ENCODE measurements at places on chromosomes 11 and 22.

GRCh38 chr22:40560551-40560950, 76.0 kb downstream of the MRTFA start:
- DNase-seq: no peak

DNA sequence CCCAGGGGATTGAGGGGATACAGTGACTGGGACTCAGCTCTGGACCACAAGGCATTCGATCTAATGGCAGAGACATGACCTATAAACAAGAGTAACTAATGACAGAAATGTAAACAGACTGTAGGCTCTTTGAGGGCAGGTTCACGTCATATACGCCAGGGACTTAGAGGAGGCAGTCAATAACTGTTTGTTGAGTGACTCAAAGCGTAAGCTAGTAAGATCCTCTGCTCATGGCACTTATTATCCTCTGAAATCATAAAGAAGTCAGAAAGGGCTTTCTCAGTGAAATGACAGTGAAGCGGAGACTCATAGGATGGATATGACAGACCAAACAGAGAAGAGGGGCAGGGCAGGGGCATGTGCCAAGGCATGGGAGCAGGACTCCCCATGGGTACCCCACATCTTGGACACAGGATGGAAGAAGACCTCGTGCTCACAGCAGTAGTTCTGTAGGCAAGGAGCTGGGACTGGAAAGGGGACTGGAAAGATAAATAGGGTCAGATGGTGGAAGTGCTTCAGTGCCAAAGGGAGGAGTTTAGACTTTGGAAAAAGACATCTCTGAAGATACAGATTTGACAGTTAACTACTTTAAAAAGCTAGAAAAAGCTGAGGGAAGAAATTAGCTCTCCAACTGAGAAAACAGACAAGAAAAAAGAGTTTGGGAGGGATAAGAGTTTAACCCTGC, 72.7 kb downstream of the SLC1A2 start:
- no peak for DNase-seq

DNA sequence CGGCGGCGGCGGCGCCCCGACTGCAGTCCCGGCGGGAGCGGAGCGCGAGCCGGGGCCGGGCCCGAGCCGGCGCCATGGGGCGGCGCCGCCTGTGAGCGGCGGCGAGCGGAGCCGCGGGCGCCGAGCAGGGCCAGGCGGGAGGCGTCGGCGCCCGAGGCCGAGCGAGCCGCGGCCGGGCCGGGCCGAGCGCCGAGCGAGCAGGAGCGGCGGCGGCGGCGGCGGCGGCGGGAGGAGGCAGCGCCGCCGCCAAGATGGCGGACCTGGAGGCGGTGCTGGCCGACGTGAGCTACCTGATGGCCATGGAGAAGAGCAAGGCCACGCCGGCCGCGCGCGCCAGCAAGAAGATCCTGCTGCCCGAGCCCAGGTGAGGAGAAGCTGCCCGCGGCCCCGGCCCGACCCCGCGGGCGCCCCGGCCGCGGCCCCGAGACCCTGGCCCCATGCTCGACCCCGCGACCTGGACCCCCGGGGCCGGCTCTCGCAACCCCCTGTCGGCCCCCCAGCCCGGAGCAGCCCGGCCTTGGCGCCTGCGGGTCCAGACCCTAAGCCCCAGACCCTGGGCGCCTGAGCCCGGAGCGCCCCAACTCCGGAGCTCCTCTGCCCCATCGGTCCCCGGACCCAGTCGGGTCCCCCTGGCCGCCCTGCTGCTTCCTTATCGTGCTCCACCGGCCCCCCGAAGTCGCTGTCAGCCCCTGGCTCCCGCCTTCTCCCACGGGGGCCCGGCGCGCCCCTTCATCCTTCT, at the start of gene GRK2:
Gene GRK2, plus strand, starts transcription at position 25 of the 739 bp plus-strand sequence. Its CDS starts 227 bp downstream, at position 252.
- no peak for DNase-seq

DNA sequence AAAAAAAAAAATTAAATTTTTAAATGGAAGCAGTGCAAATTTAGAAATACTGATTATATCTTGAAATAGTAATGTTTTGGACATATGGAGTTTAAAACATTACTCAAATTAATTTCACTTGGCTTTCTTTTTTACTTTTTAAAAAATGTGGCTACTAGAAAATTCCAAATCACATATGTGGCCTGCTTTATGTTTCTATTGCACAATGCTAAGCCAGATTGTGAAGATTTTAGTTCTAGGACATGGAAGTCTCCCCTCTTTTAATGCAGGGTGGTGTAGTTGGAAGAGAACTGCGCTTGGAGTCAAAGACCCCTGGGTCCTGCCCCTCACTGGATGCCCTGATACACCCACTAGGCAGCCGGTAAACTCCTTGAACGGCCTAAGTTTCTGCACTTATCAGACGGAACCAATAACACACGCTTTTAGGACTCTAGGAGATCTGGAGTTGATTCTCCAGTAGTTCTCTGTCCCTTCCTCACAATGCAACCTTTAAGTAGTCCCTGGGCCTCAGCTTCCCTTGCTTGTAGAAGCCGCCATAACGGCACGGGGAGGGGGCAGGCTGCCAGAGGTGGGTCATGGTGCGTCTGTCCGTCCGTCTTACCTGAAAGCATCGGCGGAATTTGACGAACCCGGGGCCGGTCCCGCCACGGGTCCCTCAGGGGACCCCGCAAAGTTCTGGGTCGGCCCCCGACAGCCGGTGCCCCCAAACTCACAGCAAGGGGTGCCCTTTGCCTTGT, 505 bp downstream of the FAM227A start:
- no peak for DNase-seq

GRCh38 chr11:121368364-121369240, 76.0 kb downstream of the SC5D start:
- DNase-seq: no peak

DNA sequence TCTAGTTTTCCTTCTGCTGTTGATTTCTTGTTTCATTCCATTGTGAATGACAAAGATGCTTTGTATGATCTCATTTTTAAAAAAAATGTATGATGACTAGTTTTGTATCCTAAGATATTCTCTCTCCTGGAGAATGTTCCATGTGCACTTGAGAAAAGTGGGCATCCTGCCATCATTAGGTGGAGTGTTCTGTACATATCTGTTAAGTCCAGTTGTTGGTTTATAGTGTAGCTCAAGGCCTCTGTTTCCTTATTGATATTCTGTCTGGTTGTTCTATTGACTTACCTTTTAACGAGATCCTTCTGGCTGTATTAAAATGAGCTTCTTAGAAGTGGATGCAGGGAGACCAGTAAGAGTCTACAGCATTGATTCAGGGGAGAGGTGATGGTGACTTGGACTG, 35.2 kb downstream of the SGSM1 start:
- no peak for DNase-seq

DNA sequence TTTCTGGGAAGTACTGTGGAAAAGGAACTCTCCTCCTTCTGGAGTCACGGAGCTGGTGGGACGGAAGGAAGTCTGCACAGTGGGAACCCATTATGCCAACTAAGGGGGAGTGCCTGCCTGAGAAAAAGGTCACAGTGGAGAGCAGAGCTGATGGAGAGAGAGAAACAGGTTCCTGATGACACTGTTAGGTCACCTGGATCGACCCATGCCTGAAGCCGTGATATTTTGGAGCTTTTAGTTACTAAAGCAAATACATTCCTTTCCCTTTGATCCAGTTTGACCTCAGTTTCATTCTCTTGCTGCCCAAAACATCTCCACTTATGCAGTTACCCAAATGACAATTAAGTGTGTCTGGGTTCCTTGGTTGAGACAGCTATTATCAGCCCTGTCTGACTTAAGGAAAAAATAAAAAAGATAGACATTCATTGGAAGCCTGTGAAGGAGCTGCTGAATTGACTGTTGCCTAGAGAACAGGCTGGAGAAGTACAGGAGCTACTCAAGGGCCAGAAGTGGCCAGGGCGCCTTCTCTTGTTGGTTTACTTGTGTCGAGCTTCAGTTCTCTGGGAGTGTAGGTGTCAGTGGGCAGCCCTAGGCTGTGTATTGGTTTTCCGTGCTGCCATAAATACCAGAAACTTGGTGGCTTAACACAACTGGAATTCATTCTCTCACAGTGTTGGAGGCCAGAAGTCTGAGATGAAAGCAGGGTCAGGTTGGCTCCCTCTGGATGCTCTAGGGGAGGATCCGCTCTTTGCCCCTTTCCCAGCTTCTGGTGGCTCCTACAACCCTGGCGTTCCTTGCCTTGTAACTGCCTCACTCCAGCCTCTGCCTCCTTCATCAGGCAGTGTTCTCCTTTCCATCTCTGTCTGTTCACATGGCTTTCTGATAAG, 13.6 kb downstream of the MRGPRD start:
- DNase-seq: no peak

- DNase-seq: no peak
Measured at GRCh38 chr11:27012234-27012921, 18.5 kb downstream of the FIBIN start.

- no peak for DNase-seq
Measured at GRCh38 chr11:40183073-40184064, 1276.1 kb downstream of the LRRC4C start.

DNA sequence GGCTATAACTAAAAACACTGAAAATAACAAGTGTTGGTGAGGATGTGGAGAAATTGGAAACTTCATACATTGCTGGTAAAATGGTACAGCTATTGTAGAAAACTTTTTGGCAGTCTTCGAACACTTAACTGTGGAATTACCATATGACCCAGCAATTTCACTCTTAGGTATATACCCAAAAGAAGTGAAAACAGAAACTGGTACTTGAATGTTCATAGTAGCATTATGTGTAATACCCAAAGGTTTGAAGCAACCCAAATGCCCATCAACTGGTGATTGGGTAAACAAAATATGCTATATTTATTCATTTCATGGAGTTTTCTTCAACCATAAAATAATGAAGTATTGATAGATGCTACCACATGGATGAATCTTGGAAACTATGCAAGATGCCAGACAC, 40.8 kb upstream of the FTH1 start:
- no peak for DNase-seq

DNA sequence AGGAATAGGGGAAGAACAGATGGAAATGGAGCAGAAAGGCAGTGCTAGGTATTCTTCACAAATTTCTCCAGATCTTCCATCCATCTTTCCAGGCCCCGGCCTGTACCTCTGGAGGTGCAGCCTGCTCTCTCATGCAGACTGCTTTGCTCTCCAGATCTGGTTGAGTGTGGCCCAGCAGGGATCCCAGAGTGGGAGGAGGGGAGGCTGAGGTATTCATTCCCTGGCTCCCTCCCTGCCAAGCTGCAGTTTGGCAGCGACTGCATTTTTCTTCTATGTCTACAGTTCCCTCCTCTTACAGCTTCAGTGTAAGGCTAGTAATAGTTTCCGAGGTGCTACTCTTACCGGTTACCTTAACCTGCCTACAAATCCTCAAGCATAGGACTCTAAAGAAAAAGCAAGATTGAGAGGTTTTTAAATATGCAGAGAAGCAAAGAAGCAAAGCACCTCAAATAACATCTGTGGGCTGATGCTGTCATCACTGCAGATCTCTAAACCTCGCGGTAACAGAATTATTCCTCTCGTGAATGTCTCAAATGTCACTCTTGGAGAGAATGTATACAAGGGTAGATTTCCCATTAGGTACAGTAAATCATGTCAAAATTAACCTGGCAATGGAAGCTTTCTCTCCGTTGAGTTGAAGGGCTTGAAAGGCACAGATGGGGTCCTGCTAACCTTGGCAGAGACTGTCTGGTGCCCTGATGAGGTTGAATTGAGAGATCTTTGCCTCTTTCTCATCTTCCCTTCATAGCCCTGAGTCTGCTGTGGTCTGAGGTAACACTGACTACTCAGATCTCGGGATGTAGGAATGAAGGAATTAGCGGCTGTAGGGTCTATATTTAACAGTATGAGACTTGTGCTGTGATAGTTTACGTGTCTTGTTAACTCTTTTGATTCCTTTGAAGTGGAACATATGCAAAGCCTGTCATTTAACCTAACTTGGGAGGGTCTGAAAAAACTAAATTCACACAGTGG, 297.9 kb upstream of the C11orf87 start:
- DNase-seq: no peak

- DNase-seq: no peak
Measured at GRCh38 chr22:42324990-42325710, 54.7 kb upstream of the TCF20 start.

GRCh38 chr11:8069771-8070170, 11.2 kb upstream of the TUB start:
- no peak for DNase-seq

DNA sequence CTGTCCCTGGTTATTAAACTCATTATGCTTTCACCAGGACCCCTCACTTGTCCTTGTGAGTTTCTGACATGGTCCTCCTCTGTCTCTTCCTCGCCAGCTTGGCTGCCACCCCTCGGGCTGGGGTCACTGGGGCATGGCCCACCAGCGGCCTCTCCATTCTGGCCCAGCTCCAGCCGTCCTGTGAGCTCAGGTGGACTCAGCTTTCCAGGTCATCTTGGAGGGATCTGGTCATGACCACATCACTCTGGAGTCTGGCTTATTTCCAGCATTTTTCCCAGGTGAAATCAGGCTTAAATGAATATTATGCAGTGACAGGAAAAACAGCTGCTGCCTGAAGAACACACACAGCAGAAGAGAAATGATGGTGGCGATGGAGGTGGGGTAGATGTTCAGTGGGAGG, 224.5 kb downstream of the ADAMTS15 start:
- DNase-seq: no peak

GRCh38 chr11:43937434-43938411, 4.7 kb upstream of the C11orf96 start:
- no peak for DNase-seq

DNA sequence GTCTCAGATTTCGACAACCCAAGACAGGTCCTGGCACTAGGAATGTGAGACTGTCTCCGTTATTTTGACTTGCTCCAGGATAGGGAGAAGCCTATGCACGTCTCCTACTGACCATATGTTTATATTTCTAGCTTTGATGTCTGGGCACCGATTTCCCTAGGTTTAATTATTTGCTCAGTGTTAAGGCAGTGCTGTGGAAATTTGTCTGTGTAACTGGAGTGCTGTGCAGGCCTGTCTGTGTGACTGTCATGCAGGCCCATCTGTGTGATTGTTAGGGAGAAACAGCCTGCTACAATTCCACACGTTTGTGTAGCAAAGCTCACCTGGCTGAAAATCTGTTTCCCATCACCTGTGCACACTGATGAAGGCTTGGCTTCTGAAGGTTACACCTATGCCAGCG, 29.6 kb upstream of the HSPA8 start:
- DNase-seq: no peak

- no peak for DNase-seq
Measured at GRCh38 chr22:22929381-22930221, 42.0 kb downstream of the IGLL5 start.

DNA sequence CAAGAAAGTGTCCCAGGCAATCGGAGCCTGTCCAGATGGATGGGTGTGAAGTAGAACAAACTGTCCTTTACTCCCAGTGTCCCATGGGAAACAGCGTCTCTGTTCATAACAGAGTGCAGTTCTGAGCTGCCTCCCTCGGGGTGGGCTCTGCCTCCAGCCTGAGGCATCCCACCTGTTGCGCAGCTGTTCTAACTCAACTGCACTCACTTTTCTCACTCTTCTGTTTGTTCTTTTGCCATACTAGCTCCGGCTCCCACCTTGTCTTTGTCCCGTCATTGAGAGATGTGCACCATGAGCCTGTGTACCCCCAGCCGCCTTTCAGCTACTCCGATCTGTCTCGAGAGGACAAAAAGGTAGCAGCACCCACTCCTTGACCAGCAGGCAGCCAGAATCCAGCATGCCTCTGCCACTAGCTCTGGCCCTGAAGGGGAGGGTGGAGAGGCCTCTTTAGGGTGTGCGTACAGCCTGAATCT, 20.7 kb upstream of the CDC42EP2 start:
- DNase-seq: no peak

GRCh38 chr11:122720107-122720881, 64.8 kb downstream of the UBASH3B start:
- DNase-seq: no peak
